ENCODE measurements at places on chromosomes 11 and 22.

- DNase-seq: peak; percentile 70
These were observed 34.9 kb downstream of the JRKL start for GRCh38 chr11:96424693-96425092.

DNA sequence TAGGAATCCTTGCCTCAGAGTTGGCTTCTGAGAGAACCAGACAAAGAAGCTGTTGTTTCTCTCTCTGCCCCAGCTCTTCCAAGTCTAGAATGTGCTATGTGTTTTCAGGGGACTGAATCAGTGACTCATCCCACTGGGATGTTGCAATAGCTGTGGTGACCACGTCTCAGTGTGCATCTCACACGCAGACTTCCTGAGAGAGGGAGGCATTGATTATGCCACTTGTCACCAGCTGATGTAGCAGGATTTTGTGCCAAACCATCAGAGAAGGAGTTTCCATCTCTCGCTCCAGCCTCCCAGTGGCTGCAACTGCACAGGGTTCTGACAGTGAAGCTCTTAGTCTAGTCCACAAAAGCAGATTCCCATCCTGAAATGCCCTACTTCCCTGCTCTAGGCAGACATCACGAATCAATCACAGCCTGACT lies 455.8 kb downstream of the MIAT start:
- peak; percentile 99 for DNase-seq

DNA sequence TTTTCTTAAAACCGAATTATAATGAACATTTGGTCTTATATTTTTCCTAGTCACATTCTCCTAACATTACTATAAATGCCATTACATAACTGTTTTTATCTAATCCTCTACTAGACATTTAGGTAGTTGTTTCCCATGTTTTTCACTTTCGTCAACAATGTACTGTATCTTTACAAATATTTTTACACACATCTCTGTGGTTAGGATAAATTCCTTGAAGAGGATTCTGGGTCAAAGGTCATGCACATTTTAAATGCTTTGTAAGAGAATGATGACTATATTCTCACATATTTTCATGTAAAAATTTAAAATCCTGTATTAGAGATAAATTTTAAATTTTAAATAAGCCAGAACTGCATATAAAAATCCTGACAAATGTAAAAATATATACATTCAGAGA lies 61.3 kb upstream of the CLNS1A start:
- no peak for DNase-seq

DNA sequence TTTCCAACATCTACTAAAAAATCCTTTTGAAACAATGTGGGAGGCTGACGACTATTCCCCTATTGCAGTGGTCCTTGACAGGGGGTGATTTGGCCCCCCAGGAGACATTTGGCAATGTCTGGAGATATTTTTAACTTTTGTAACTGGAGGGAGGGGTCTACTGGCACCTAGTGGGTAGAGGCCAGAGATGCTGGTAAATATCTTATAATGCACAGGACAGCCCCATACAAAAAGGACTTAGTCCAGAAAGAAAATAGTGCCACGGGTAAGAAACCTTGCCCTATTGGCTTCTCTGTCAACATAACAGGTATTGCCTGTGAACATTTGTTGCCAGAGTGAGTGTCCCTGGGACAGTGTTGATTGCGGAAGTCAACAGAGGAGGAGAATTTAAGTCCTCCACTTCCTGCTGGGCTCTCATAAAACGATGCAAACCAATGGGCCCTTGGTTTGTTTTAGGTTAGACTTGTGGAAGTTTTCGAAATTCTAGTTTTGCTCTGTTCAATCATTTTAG lies 101.6 kb downstream of the MAML2 start:
- DNase-seq: no peak

- peak; percentile 13 for DNase-seq
These were observed 99.5 kb downstream of the ZNF280B start for GRCh38 chr22:22408731-22409696.

Data from AG10803 (cell line).